Stimulated activated naive CD8-positive, alpha-beta T cell treated with anti-CD3 and anti-CD28 coated beads, Interleukin-15, Interleukin-2, amounts not matched to agents 100 U/mL and 50 U/mL, for 24 hours (primary cell): ENCODE measurements at places on chromosomes 2 and 18.

DNA sequence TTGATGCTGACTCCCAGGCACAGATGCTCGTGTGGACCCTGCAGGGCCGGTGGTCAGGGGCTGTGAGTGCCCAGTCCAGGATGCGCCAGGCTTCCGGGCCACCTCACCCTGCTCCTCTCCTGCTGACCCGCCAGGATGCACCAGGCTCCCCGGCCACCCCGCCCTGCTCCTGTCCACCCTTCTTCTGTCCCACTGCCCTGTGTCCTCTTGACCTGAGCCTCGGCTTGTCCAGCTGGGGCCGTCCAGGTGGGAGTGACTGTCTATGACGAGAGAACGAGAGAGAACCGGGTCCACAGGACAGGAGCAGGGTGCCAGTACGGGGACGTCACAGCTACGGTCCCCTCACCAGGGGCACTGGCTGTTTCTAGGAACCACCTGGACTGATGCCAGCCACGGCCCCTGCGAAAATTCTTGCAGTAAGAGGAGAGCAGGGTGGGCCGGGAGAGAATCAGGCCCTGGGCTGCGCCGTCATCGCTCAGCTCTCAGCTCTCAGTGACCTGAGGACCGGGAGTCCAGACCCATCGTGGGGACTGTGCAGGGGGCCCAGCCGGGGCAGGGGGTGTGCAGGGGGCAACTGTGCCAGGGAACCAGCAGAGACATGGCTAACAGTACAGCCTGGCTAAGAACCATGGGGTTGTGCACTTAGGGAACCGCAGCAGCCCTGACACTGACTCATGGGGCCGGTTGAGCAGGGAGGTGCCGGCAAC, 12.9 kb upstream of the NFATC1 start:
- no peak for DNase-seq

DNA sequence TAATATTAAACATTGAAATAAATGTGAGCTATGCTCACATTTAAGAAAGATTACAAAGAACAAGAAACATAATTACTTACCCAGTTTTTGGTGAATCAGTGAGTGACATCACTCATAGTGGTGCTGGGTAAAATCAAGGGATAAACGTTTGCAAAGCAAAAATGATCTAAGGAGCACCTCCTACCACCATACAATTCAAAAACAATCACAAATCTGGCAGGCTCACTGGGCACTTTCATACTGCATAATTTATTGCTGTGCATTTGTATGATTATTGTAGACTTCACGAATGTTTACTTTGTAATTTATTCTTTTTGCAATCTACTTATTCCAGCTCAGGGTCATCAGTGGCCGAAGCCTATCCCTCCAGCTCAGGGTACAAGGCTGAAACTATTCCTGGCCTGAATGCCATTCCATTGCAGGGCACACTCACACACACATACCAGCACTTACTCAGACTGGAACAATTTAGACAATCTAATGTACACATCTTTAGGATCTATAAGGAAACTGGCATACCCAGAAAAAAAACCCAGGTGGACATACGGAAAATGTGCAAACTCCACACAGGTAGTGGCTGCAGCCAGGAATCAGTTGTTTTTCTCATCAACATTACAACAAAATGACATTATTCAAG, 34.4 kb downstream of the AFTPH start:
- no peak for DNase-seq

- no peak for DNase-seq
Observed at GRCh38 chr2:216588861-216589710, 44.1 kb upstream of the IGFBP2 start.

DNA sequence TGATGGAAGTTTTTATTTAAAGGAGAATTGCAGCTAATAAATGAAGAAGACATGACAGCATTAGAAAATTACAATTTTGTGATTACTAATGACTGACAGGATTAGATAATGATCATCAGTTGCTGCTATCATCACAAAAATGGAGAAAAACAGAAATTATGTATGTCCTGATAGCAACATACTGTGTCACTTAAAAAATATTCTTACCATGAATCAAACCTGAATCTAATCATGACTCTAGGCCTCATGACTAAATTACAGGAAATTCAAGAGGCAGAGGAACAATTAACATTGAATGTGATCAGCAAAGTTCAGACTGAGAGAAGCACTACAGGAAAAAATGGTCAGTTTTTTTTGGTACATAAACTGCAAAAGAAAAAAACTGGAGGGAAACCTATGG, 147.8 kb downstream of the PMAIP1 start:
- DNase-seq: no peak

- DNase-seq: no peak
Observed at GRCh38 chr2:119385466-119385865, 18.7 kb downstream of the DBI start.
